Dorsolateral prefrontal cortex (tissue), 122 donors: ENCODE measurements at places on chromosomes 16 and 17.

GRCh38 chr17:2102931-2103809, 48.3 kb downstream of the HIC1 start:
- no peak for DNase-seq

- DNase-seq: no peak
Measured at GRCh38 chr16:19382887-19383816, 34.5 kb upstream of the TMC5 start.

GRCh38 chr16:59469266-59469665, 735.1 kb upstream of the GOT2 start:
- no peak for DNase-seq

DNA sequence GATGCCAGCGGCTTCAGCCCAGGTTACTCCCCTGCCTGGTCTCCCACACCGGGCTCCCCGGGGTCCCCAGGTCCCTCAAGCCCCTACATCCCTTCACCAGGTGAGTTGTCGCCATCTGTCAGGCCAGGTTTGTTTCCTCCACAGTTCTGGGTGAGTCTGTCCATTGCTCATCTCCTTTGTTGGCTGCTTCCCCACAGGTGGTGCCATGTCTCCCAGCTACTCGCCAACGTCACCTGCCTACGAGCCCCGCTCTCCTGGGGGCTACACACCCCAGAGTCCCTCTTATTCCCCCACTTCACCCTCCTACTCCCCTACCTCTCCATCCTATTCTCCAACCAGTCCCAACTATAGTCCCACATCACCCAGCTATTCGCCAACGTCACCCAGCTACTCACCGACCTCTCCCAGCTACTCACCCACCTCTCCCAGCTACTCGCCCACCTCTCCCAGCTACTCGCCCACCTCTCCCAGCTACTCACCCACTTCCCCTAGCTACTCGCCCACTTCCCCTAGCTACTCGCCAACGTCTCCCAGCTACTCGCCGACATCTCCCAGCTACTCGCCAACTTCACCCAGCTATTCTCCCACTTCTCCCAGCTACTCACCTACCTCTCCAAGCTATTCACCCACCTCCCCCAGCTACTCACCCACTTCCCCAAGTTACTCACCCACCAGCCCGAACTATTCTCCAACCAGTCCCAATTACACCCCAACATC, 28.8 kb downstream of the POLR2A start:
- no peak for DNase-seq

GRCh38 chr17:78113804-78114785, 14.5 kb downstream of the TMC6 start:
- DNase-seq: no peak

DNA sequence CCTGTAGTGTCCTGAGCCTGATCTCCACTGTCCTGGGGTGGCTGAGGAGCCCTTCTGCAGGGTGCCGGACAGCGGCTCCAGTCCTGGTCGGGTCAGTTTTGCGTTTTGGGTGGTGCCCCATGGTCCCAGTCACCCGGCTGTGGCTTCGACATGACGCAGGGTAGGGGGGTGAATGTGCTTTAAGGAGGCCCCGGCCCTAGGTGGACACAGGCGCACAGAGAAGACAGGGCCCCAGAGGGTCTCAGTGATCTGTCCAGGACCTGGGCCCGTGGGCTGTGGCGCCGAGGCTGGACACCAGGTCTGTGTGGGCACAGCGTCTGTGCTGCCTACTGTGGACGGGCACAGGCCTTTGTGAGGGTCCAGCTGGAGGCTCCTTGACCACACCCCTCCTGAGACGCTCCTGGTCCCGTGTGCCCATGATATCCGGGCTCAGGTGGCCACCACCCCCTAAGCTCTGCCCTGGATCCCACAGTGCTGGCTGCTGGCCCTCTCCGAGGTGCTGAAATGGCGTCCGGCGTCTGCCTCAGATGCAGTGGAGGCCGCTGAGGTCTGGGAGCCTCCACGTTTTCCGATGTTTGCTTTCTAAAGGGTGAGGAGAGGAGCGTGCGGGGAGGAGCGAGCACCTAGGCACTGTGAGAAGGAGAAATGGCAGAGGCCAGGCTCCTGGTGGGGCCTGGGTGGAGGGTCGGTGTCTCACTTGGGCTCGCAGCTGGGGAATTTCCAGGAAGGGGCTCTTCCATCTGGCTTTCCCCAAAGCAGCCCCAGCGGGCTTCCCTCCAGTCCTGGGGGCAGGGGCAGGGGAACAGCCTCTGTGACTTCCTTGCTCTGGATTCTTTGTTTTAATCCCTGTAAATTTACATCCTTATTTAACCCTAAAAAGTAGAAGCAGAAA, 56.1 kb upstream of the ACSF3 start:
- no peak for DNase-seq

- no peak for DNase-seq
Measured at GRCh38 chr17:82400830-82401229, 17.3 kb upstream of the HEXD start.

- peak; percentile 83 for DNase-seq
Measured at GRCh38 chr17:74454197-74455024, 12.0 kb upstream of the CD300A start.

GRCh38 chr16:14186795-14187221, 115.7 kb downstream of the MRTFB start:
- DNase-seq: no peak

- DNase-seq: no peak
Measured at GRCh38 chr16:84650062-84650991, 2.0 kb downstream of the KLHL36 start.

DNA sequence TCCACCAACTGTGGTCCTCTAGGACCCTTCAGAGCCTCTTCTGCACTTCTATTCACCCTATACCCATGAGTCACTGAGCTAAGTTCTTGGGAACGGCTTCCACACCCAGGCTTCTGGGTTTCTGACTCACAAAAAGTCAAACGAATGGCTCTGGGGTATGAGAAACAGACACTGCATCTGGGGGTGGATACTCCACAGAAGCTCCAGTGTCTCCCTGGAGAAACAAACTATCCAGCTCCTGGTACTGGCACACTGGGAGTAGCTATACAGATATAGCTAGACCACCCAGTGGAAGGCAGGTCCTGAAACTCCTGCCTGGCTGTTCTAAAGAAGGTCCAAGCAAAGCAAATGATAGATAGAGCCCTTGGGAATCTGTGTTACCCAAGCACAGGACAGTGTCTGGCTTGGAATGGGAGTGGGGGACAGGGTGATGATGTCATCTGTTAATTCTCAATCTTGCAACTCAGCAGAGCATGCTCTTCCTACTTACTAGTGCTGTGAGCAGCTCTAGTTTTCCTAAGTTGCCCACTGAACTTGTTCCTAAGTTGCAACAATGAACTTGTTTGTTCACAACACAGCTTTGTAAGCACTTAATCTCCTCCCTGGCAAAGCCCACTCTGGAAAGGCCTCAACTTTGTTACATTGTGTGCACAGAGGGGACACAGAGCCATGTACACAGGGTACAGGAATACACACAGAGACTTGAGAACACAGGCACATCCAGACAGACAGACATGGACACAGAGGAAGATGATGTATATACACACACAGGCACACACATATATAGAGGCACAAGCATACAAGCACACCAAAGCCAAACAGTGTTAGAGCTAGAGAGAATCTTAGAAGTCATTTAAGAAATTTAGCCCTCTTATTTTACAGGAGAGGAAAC, 6.7 kb downstream of the MMP28 start:
- DNase-seq: no peak

GRCh38 chr17:73788111-73788510, 143.9 kb upstream of the SDK2 start:
- DNase-seq: no peak

DNA sequence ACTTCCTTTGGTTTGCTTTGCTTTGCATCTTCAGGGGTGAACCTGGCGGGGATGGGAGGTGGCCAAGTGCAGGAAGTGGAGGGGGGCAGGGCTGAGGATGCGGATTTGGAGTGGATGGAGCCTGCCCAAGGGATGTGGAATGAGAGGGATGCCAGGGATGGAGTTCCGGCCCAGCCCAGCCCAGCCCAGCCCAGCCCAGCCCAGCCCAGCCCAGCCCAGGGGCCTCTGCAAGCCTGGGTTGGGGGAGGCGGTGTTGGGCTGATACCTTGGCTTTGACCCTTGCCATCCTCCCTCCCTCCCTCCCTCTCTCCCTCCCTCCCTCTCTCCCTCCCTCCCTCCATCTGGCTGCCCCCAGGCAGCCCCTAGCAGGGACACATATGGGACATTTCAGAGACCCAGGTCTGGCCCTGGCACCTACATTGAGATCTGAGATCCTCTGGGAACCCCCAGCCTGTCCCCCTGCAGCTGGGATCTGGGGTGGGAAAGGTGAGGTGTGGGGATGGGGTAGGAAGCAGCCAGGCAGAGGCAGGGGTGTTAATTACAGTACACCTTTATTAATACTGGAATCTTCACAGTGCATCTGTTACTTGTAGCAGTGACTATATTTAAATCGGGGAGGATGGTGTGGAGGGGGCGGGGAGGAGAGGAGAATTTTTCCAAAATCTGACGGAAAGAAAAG, 14.5 kb downstream of the IL34 start:
- no peak for DNase-seq

DNA sequence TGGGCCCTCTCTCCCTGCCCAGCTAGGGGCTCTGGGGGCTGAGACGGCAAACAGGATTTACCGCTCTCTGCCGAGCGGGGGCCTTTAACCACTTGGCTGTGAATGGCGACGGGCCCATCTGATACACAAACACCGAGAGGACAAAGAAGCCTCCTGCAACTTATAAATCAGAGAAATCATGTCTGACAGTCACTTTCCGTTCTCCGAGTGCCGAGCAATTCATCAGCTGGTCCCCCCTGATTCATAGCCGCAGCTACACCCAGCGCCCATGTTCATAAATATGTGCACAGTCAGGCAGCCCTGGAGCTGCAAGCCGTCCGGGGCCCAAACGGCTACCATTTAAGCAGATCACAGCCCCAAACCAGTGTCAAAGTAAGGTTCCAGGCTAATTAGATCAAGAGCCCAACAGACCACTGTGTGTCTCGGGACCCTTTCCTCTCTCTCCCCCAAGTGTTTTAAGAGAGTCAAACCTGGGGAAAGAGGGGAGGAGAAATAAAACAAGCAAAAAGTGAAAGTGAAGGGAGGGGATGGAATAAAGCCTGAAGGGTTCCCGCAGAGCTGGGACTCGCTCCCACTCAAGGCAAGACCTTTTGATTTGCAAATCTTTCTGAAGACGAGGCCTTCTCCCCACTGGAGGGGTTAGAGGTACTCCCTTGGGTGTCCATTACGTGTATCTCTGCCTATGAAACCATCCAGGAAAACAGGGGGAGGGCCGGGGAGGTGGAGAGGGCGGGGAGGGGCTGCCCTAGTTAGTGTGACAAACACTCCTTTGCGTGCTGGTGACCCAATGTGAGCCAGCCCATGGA, 154.7 kb downstream of the C16orf78 start:
- no peak for DNase-seq

GRCh38 chr17:72684405-72685020, 408.0 kb downstream of the SLC39A11 start:
- DNase-seq: no peak

DNA sequence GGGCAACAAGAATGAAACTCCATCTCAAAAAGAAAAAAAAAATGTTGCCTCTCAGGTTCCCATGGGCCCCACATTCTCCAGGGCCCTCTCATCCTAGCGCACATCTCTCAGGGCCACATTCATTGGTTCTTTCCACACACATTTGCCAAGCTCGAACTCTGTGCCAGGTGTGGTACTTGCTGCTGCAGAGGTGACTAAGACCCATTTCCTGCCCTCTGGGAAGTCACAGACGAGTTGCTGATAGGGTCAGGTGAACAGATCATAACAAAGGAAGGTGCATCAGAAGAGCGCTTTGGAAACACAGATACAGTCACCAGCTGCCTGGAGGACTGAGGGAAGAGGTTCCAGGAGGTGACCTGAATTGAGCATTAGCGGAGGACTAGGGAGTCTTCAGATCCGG, 1.0 kb downstream of the GSDMA start:
- DNase-seq: no peak

- peak; percentile 90 for DNase-seq
Measured at GRCh38 chr16:56246051-56246817, 54.9 kb downstream of the GNAO1 start.

DNA sequence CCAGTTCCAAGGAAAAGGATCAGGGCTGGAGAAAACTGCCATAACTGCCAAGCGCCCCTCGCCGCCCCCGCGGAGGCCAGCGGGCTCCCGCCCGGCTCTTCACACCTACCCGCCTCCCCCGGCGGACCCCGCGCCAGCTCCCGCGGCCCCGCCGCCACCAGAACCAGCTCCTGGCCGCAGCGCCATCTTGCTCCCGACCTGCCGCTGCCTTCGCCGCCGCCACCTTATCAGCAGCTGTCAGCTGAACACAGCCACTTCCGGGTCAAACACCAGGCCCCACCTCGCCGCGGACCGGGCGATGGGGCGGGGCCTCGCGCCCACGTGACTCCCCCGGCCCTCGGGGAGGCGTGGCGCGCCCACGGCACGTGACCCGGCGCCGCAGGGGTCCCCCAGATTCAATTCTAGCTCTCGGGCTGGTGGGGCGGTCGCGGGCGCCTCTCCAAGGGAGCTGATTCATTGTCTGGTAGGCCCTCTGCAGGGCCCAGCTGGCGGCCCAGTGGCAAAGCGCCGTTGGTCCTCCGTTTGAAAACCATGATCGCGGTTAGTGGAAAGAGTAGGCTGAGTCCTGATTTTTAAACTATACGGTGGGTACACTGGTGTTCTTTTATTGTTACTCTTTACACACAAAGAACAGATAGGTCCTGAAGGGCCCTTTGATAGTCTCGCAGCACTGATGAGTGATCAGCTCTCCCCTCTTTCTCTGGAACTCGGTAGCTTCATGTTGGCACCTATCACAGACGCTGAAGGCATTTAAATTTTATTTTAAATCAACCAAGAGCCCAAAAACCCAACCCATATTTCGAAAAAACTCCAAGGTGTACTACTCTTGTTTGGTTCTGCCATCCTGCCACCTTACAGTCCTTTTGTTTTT, at the start of gene SYNRG:
SYNRG (minus strand) TSS at position 249 of the 871 bp plus-strand sequence; CDS start at position 186, 63 bp downstream.
- DNase-seq: peak; percentile 97

- DNase-seq: no peak
Measured at GRCh38 chr16:87860553-87861299, 8.6 kb downstream of the SLC7A5 start.

GRCh38 chr16:78791011-78791410, 691.6 kb downstream of the WWOX start:
- DNase-seq: no peak

DNA sequence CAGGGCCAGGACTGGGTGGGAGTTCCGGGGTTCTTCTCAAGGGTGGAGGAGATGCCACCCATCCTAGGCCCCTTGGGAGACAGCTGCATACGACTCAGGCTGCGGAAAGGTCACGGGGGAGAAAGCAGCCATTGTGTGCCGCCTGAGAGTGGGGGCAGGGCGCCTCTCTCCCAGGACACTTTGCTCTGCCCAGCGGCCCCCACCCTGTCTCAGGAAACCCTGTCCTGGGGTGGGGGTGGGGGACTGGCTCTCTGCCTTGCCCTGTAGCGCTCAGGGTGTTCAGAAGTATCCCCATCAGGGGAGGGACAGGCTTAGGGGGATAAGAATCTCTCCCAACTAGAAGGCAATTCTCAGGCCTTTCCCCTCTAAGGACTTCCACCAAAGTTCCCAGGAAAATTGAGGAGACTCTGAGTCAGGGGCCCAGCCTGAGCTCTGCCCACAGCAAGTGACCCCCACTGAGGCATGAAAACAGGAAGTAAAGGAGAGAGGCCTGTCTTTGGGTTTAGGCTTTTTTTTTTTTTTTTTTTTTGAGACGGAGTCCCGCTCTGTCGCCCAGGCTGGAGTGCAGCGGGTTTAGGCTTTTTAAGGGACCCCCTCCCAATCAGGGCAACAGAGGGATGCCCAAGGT, 4.9 kb downstream of the GIT1 start:
- DNase-seq: peak; percentile 76
